ENCODE measurements at places on chromosomes 4 and X.
A peak's percentile ranks its signal among the peaks of the same experiment; 100 is the strongest.

GRCh38 chr4:111492496-111492895, 652.8 kb upstream of the FAM241A start:
- DNase-seq, result no peak

- DNase-seq, result peak; percentile 56
Observed at GRCh38 chr4:168710353-168710946, 213.6 kb downstream of the PALLD start.

DNA sequence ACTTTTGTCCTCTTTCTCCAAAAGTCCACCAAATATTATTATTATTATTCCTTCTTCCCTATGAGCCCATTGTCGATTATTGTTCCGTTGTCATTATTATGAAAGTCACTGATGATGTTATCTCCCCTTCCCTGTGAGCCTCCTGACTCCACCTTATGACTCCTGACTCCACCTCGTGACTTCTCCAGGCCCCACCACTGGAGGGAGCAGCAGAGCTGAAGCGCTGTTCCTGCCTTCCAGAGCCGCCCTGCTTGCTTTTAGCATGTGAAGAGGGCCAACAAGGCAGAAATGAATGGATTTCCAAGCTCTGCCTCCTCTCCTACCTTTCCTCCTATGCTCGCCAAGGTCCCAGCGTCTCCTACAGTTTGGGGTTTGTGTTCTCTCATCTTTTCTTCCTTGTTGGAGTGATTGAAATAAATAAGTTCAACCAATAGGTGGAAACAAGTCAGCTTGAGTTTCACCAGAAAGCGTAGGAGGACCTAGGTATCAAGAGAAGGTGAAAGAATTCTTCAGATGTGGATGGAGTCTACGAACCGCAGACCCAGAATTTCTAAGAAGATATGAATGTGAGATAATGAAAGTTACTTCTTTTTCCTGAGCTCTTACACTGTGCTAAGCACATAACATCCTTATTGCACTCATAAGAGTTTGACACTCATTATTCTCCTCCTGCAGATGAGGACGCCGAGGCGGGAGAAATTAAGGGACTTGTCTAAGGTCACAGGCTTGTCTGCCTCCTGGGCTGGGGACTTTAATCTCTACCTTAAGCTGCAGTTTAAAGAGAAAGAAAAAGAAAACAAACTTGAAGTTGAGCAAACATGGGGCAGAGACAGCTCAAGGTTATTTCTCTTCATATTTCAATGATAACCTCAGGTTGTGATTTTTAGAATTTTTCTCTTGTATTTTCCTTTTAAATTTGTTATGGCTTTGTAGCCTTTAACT, 26.1 kb downstream of the IGSF1 start:
- DNase-seq, result no peak

GRCh38 chr4:55682295-55682694, 46.2 kb upstream of the NMU start:
- no peak for DNase-seq

GRCh38 chrX:141133272-141133671, 43.7 kb downstream of the LDOC1 start:
- DNase-seq, result no peak

- no peak for DNase-seq
Observed at GRCh38 chr4:4888695-4889094, 29.2 kb downstream of the MSX1 start.

DNA sequence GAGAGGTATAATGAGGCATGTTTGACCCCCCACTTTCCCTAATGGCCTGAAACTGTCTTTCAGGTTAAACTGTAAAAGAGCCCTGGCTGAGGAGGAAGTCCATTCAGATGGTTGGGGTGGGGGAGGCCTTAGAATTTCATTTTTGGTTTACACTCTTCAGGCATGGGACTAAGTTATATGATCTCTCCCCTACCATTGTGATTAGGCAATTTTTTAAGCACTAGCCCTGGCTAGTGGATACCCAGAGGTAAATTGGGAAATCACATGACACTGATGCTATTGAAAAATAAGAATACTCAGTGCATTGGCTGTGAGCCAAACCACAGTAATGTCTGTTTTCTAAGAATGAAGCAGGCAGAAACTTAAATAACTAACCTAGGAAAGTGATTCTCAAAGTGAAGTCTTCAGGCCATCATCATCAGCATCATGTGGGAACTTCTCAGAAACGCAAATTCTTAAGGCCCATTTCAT, 149.7 kb downstream of the RRAGB start:
- DNase-seq, result no peak

GRCh38 chr4:170170861-170171260, 81.1 kb upstream of the AADAT start:
- DNase-seq, result no peak

DNA sequence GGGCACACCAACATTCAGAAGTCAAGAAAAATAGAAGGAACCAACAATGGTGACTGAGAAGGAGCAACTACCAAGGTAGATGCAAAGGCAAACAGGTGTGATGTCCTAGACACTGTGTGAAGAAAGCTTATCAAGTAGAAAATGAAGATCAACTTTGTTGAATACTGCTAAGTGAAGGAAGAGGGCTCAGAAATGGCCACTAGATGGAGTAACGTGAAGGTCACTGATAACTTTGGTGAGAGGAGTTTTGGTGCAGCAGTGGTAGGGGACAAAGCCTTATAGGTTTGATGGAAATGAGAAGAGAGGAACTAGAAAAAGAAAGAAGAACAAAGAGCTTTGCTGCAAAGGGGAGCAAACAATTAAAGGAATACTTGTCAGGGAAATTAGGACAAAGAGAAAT, 23.5 kb downstream of the OTC start:
- DNase-seq, result no peak

DNA sequence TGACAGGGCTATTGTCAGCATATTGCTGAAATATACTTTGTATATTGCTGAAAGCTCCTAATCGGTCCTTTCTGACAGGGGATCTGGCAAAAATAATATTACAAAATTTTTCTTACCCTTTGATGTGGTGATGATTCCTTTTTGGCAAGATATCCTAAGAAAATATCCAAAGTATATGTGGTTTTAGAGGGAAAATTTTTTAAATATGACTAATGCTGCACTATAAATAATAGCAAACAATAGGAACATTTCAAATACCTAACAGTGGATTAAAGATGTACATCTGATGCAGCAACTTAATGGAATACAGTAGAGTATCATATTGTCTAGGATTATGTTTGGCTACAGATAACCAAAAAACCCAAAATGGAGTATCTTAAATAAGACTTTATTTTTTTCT, 49.6 kb downstream of the RRAGB start:
- peak; percentile 3 for DNase-seq

DNA sequence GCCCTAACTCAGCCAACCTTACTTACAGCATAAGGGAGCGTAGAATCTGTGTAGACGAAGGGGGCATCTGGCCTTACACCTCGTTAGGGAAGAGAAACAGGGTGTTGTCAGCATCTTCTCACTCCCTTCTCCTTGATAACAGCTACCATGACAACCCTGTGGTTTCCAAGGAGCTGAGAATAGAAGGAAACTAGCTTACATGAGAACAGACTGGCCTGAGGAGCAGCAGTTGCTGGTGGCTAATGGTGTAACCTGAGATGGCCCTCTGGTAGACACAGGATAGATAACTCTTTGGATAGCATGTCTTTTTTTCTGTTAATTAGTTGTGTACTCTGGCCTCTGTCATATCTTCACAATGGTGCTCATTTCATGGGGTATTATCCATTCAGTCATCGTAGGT, 14.6 kb downstream of the PLP1 start:
- DNase-seq, result peak; percentile 21

- DNase-seq, result peak; percentile 44
Observed at GRCh38 chr4:102713096-102713495, 47.7 kb downstream of the MANBA start.

- no peak for DNase-seq
Observed at GRCh38 chr4:37641886-37642849, 44.0 kb downstream of the RELL1 start.

- no peak for DNase-seq
Observed at GRCh38 chr4:140084385-140084784, 69.6 kb downstream of the MAML3 start.

DNA sequence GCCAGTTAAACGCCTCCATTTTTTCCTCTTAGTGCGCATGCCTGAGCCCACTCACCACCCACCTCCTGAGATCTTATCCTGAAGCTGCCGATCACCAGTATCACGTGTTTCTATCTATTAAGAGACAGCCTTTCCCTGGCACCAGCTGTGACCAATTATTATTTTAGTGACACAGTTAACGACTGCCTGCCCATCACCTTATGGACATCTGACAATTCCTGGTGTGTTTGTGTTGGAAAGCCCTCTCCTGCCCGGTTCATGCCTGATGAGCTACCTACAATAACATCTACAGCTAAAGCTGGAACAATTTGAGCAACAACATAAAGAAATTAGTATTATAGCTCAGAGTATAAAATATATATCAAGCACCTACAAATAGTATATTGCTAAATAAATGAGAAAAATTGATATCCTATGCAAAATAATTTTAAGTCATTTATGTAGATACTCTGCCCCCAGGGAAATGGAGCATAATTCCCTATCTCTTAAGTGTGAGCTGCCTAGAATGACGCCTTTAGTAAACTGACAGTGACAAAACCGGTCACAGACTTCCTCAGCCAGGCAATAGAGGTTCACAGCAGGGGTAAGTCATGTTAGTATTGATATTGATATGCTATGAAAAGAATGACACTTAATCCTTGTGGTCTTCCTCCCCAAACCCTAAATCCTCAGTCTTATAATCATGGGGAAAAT, 862.2 kb downstream of the TRAM1L1 start:
- no peak for DNase-seq

DNA sequence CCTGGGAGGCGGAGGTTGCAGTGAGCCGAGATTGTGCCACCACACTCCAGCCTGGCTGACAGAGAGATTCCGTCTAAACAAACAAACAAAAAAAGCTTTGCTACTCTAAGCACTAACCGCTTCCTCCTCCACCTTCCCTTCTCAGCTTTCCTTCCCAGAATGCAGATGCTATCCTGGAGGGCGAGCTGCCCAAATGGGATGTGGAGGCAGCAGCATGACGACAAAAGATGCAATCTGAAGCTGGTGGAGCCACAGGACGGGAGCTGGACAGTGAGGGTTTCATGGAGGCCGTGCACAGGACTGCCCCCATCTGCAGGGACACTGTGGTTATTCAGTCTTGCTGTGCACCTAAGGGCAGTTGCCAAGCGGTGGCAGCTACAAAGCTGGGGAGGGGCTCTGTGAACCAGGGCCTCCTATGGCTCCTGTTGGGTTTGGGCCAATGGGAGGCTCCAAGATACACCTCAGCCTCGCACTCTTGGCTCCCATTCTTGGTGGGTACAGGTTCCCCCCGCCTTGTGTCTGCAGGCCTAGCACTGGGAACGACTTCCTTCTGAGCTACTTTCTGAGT, 47.4 kb downstream of the WDR1 start:
- DNase-seq, result no peak

- peak; percentile 54 for DNase-seq
Observed at GRCh38 chr4:15558561-15558960, 88.9 kb downstream of the CC2D2A start.

DNA sequence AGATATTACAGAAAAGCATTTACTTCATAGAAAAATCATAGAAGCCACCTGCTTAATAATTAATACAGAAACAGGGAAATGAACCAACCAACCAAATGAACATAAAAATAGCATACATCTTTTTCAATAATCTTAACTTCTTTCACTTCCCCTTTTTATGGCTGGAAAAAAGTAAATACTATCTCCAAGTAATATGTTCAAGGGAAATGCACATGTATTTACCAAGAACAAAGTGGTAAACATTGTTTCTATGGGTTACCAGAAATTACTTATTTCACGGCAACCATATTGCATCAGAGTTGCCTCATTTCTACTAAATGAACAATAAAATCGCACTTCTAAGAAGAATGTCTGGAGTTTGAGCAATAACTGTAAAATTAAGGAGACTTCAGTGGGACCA, 321.3 kb downstream of the TMA16 start:
- DNase-seq, result no peak

- no peak for DNase-seq
Observed at GRCh38 chr4:43330288-43330687, 437.8 kb downstream of the GRXCR1 start.

DNA sequence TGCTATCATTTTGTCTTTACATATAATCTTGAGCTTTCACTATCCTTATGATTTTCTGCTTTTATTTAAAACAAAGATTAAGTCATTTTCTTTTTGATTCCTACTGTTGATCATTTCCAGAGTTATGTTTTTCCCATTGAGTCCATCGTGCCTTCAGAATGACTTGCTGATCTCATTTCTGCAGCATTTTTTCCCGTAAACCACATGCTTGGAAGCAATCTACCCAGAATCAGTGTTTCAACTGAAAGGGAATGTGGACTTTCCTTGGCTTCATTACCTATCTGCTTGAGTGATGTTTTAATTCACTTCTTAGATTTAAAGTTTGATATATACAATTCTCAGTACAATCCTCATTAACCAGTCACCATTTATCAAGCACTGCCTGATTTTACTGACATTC, 192.4 kb upstream of the FSTL5 start:
- no peak for DNase-seq

GRCh38 chr4:189440716-189441115, 500.0 kb upstream of the FRG1 start:
- DNase-seq, result no peak

DNA sequence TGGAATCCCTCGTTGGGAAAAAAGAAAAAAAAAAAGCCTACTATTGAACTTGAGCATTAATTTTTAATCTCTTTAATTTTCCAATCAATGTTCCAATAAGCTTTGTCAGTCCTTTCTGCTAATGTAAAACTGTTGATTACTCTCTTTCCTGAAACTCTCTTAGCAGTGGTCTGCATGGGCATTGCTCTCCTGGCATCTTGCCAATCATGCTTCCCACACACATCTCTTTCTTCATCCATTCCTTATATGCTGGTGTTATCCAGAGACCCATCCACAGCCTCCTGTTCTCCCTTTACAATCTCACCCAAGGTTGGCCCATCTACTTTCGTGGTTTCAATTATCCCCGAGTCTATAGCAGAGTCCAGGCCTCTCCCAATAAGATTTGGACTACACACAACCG, 31.8 kb upstream of the KCNE5 start:
- DNase-seq, result no peak

DNA sequence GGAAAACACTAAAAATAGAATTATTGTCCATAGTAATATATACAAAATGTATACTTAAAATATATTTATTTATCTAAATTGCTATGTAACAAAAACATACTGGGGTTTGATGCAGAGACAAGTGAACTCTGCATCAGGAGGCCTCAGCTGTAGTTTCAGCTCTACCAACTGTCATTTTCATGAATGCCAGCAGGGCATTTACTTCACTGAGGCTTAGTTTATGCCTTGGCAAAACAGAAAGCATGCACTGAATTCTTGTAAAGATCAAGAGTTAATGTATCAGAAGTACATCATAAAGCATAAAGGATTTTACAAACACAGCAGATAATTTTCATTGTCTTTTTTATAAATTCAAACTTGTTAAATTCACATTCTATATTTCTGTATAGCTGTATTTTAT, 577.0 kb downstream of the C4orf33 start:
- no peak for DNase-seq

DNA sequence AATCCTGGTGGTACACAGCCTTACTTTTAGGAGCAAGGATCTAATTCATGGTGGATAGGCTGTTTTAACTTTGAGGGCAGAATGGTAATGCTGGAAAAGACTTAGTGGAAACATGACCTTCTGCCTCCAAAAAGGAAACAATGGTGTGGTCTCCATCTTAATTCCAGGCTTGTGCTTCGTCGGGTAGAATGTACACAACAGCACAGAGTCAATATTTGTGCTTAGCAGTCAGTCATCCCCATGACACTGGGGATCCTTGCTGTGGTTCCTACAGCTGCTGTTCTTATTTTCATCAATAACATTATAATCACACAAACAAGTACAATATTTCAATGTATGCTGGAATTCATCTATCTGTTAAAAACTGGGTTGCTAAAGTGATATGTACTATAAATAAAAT, 104.4 kb downstream of the HHIP start:
- DNase-seq, result no peak

Data from foreskin fibroblast (primary cell).